ENCODE measurements at places on chromosomes 2 and 18.
A peak's percentile ranks its signal among the peaks of the same experiment; 100 is the strongest.

GRCh38 chr2:57696016-57696415 lies 350.6 kb upstream of the VRK2 start:
- DNase-seq: peak; percentile 79

- no peak for DNase-seq
Measured at GRCh38 chr2:126635736-126636135, 20.2 kb upstream of the GYPC start.

GRCh38 chr2:124589971-124590370 lies 564.9 kb downstream of the CNTNAP5 start:
- DNase-seq: no peak

- no peak for DNase-seq
Measured at GRCh38 chr2:216012830-216013079, 596 bp downstream of the MREG start.

GRCh38 chr2:62531594-62531993 lies 25.6 kb upstream of the TMEM17 start:
- DNase-seq: no peak

GRCh38 chr2:42205337-42205736 lies 36.2 kb downstream of the EML4 start:
- no peak for DNase-seq

GRCh38 chr18:11215216-11215615 lies 65.8 kb upstream of the PIEZO2 start:
- DNase-seq: no peak

GRCh38 chr18:78105611-78106010 lies 856.0 kb downstream of the GALR1 start:
- DNase-seq: no peak

DNA sequence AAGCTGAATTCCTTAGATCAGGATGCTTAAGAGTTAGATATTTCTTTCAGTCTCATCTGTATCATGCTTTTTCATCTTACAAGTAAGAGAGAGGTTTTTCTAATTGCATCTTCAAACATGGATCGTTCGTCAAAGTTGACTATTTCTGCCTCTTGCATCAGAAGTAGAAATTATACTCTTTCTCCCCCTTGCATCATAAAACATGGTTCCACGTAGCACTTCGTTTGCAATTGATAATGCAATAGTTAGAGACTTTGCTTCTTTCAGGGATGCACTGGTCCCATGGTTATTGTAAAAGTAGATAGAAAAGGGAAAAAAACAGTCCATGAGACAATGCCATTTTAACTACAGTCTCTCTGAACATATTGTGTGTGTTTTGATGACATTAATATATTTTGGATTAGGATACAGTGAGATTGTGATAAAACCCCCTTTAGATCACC lies 75.1 kb upstream of the PARD3B start:
- DNase-seq: no peak

GRCh38 chr18:51053814-51054213 lies 23.8 kb downstream of the SMAD4 start:
- DNase-seq: no peak

GRCh38 chr18:2301316-2301715 lies 270.0 kb downstream of the METTL4 start:
- no peak for DNase-seq

- DNase-seq: no peak
Measured at GRCh38 chr2:120722246-120722567, 13.5 kb upstream of the GLI2 start.

DNA sequence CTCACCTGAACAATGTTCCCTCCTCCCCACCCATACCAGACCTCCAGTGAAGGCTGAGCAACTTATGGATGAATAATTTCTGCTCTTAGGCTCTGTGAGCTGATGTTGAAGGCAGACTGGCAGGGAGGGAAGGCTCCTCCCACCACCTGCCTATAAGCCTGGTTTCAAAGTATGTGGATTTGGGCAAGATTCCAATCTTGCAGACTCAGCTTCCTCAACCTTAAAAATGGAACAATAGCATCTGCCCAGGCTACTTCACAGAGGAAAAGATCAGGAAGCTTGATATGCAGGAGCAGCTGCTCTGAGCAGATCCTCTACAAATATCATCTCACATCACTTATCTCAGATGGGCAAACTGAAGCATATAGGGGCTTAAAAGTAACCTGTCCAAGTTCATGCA lies 112.2 kb downstream of the ZFP36L2 start:
- DNase-seq: peak; percentile 60

- DNase-seq: no peak
Measured at GRCh38 chr2:121398853-121399252, 113.9 kb upstream of the TFCP2L1 start.

DNA sequence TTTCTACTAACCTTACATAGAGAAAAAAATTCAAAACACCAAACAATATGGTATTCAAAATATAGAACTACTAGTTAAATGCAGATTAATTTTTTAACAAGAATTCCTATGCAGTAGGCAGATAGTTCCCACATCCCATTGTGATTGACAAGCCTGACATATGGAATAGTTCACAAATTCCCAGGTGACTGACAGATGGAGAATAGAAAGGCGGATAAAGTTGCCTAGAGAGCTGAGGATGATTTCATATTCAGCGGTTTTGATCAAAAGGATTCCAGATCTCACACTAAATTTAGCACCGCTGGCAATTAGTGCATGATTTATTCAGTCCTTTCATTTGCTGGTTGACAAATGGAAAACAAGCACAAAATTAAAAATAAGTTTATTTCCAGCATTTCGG lies 733.7 kb upstream of the POU3F3 start:
- DNase-seq: no peak

- peak; percentile 75 for DNase-seq
Measured at GRCh38 chr2:165586019-165586418, 116.5 kb downstream of the CSRNP3 start.

- DNase-seq: no peak
Measured at GRCh38 chr2:114546531-114546930, 104.1 kb downstream of the DPP10 start.

- DNase-seq: no peak
Measured at GRCh38 chr2:31240381-31241365, 6.7 kb downstream of the EHD3 start.

DNA sequence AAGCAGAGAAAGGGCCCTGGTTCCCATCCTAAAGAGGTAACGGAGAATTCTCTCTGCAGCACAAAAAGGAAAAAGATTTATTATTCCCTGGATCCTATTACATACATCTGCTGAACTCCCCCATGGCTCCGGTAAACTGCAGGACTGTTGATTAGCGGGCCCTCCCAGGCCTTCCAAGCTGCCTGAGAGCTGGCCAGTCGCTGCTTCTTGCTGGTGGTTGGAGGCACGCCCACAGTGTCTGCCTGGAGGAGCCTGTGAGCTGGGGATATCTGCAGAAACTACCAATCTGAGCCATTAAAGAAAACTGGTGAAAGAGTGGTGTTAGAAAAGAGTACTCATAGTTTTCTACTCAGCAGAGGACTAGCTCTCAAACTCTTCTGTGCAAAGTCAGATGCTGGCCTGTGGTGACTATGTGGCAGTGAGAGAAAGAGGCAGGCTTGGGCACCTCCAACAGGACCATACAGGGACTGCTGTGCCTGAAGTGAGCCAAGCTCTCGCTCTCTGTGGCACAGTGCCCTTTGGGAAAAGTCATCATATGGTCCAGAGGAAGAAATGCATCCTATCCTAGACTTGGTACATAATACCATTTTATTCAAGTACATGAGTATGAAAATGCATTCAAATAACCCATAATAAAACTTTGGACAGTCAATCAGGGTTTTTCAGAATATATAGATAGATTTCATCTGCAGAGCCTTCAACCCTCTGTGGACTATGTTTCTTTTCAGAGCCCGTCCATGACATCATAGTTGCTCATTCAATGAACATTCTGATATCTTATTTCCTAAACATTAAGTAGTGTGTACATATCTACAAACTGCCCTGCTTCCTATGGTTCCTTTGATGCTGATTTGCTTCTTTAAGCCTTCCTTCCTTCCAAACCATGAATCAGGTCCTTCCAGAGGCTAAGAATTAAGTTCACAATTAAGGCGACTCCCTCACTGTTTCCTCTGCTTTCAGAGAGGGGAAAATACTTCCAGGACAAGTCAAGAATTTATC lies 242.0 kb upstream of the LYPD1 start:
- no peak for DNase-seq

GRCh38 chr2:150047620-150048222 lies 439.7 kb downstream of the RND3 start:
- DNase-seq: no peak
